ENCODE measurements at places on chromosomes 13 and 19.

GRCh38 chr13:102597029-102597961, 509 bp downstream of the TPP2 start:
- DNase-seq, result peak; percentile 74

GRCh38 chr19:43774103-43774939, 6.5 kb downstream of the KCNN4 start:
- no peak for DNase-seq

DNA sequence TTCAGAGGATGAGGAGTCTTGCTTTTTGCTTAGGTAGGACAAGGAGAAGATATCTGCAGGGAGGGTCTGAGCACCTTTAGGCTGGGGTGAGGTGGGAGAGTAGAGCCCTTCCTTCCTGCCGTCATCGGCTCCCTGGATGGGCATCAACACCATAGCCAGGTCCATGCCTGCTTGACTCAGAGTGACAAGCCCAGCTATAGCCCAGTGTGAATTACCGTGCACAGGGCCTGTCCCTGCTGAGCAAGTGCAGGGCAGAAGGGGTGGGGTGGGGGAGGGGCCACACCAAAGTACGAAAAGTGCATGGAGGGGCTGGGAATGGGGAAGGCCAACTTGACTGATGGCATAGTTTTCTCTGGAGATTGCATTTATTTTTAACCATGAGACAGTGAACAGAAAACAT, 30.3 kb upstream of the RNF113B start:
- no peak for DNase-seq

GRCh38 chr19:11105014-11105636, 15.9 kb downstream of the LDLR start:
- no peak for DNase-seq

DNA sequence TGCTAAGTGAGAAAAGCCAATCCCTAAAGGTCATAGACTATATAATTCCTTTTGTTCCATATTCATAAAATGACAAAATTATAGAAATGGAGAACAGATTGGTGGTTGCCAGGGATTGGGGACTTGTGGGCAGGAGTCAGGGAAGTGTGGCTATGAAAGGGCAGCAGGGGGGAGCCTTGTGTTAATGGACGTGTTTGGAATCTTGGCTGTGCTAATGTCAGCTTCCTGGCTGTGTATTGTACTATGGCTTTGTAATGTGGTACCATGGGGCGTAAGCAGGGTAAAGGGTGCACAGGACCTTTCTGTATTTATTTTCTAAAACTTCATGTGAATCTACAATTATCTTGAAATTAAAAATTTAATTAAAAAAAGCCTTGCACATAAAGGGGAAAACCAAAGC, 248.5 kb downstream of the UQCRFS1 start:
- no peak for DNase-seq

- DNase-seq, result peak; percentile 63
Measured at GRCh38 chr13:30832845-30833332, 73.2 kb upstream of the MEDAG start.

DNA sequence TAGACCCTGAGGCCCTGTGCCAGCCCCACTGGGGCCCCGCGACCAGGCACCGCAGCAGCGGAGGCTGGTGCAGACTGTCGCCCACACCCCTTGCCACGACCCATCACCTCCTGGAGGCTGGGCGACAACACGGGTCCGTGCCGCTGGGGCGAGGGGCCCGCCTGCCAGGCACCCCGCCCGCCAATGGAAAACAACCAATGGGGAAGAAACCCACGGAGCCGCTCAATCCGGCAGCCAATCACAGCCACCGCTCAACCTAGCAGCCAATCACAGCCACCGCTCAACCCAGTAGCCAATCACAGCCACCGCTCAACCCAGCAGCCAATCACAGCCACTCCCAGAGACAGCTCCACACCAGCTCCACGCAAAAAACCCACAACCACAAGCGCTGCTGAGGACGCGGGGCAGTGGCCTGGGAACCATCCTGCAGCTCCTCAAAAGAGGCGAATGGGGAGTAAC, 29.7 kb downstream of the GPX4 start:
- DNase-seq, result peak; percentile 89

Measured in activated CD4-positive, alpha-beta T cell treated with anti-CD3 and anti-CD28 coated beads, Interleukin-2, amount 10 ng/mL, durations not matched to agents 24 days and 14 days (primary cell).